ENCODE measurements at places on chromosomes 16 and 17.

DNA sequence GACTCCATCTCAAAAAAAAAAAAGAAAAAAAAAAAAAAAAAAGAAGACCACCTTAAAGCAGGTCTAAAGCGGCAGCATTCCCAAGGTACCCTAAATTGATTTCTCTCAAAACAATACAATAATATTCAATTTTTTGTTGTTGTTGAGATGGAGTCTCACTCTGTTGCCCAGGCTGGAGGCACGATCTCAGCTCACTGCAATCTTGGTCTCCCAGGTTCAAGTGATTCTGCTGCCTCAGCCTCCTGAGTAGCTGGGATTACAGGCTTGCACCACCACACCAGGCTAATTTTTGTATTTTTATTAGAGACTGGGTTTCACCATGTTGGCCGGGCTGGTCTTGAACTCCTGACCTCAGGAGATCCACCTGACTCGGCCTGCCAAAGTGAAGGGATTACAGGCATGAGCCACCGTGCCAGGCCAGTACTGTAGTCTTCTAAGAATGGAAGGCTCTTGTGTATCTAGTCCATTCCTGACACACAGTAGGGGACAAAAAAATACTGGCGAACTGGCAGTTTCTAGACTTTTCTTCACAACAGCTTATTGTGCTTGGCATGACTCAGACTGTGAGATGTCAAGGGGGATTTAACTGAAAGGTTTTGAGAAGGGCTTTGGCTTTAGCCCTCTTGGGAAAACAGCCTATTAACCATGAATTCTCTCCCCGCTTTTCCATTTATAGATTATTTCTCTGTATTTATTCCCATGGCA lies 17.3 kb downstream of the CDR2 start:
- H3K27ac ChIP-seq, result no peak overlapping the region
- H3K27me3 ChIP-seq, result no peaks in the 10 kb centered on the region
- DNase-seq, result no peak
- H3K4me3 ChIP-seq, result no peak overlapping the region
- H3K4me1 ChIP-seq, result peaks cover 20% of the 10 kb centered on the region
- H3K36me3 ChIP-seq, result peaks cover 9% of the 10 kb centered on the region

DNA sequence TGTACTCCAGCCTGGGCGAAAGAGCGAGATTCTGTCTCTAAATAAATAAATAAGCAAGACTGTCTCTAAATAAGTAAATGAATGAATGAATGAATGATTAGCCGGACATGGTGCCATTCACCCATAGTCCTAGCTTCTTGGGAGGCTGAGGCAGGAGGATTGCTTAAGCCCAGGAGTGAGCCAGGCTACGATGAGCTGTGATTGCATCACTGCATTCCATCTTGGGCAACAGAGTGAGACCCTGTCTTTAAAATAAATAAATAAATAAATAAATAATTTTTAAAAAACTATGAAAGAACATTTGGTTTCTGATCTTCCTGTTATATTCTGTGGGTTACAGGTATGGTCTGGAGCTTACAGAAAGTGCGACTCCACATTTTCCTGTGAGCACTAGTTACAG lies 65.0 kb downstream of the C17orf58 start:
- H3K4me3 ChIP-seq, result no peak overlapping the region
- peaks cover 22% of the 10 kb centered on the region for H3K36me3 ChIP-seq
- no peaks in the 10 kb centered on the region for H3K4me1 ChIP-seq
- H3K27ac ChIP-seq, result no peak overlapping the region
- DNase-seq, result no peak

DNA sequence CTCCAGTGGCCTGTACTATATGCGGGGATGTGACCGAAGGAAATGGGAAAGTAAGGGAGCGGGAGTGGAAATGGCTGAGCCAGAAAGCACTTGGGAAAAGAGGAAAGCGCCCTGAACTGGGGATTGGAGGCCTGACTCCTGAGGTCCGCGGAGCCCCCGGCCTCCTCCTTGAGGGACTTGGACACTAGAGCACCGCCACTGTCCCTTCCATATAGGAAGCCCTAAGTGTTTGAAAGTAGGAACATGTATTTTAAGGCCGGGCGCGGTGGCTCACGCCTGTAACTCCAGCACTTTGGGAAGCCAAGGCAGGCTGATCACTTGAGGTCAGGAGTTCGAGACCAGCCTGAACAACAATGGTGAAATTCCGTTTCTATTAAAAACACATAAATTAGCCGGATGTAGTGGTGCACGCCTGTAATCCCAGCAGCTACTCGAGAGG lies 530 bp upstream of the ZDHHC7 start:
- no peak for DNase-seq
- H3K36me3 ChIP-seq, result no peaks in the 10 kb centered on the region
- H3K4me3 ChIP-seq, result peak overlapping the region; percentile 84
- H3K27ac ChIP-seq, result peak overlapping the region; percentile 97
- no peaks in the 10 kb centered on the region for H3K27me3 ChIP-seq

DNA sequence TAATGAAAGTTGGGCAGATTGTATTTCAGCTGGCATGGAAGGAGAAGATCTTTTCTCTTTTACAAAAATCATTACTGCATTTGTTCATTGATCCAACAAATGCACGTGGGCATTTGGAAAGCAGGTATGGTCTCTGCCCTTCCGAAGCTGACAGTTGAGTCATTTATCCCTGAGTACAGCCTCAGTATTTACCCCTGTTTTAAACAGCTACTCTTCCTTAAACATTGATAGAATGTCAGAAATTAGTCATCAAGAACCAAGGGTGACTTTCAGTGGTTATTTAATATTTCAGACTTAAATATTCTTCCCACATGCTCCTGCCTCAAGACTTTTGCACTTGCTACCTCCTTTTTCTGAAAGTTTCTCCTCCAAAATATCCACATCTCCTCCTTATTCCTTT lies 226.7 kb upstream of the HSBP1 start:
- H3K4me3 ChIP-seq, result no peak overlapping the region
- H3K36me3 ChIP-seq, result no peaks in the 10 kb centered on the region
- H3K4me1 ChIP-seq, result peaks cover 2% of the 10 kb centered on the region
- no peak for DNase-seq
- peaks cover 9% of the 10 kb centered on the region for H3K27me3 ChIP-seq

DNA sequence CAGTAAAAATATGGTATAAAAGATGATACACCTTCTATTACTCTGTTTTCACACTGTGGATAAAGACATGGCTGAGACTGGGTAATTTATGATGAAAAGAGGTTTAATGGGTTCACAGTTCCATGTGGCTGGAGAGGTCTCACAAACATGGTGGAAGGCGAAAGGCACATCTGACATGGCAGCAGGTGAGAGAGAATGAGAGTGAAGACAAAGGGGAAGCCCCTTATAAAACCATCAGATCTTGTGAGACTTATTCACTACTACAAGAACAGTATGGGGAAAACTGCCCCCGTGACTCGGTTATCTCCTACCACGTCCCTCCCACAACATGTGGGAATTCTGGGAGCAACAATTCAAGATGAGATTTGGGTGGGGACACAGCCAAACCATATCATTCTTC lies 45.6 kb downstream of the TBC1D26 start:
- H3K27ac ChIP-seq, result no peak overlapping the region
- H3K4me3 ChIP-seq, result no peak overlapping the region
- peaks cover 1% of the 10 kb centered on the region for H3K36me3 ChIP-seq
- H3K27me3 ChIP-seq, result no peaks in the 10 kb centered on the region
- DNase-seq, result no peak
- H3K4me1 ChIP-seq, result no peaks in the 10 kb centered on the region

DNA sequence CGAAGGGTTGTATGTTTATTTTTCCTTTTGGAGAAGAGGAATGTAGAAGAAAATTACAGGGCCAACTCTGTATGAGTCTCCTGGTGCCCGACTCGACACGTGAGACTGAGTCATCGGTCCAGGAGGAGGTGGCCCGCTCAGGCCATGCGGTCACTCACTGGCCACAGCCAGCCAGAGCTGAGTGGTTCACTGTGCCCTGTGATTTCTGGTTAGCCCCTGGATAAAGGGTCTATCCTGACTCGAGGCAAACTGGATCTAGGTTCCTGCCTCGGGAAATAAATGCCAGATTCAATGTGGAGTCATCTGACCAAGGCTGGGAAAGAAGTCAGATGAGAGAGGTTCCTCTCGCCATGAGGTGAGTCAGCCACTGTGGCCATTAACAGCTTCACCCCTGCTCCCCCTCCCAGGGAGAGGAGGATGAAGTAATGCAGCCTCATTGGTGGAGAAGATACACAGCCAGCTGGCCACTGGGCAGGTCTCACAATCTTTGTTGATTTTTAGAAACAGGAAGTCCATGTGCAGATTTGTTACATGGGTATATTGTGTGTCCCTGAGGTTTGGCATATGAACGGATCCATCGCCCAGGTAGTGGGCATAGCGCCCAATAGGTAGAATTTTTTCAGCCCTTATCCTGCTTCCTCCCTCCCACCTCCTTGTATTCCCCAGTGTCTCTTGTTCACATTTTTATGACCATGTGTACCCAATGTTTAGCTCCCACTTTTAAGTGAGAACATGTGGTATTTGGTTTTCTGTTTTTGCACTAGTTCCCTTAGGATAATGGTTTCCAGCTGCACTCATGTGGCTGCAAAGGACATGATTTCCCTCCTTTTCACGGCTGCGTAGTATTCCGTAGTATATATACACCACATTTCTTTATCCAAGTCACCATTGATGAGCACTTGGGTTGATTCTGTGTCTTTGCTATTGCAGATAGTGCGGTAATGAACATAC lies 21.7 kb upstream of the USP36 start:
- peaks cover 11% of the 10 kb centered on the region for H3K36me3 ChIP-seq
- DNase-seq, result no peak
- H3K27ac ChIP-seq, result peak overlapping the region; percentile 21
- no peaks in the 10 kb centered on the region for H3K27me3 ChIP-seq

DNA sequence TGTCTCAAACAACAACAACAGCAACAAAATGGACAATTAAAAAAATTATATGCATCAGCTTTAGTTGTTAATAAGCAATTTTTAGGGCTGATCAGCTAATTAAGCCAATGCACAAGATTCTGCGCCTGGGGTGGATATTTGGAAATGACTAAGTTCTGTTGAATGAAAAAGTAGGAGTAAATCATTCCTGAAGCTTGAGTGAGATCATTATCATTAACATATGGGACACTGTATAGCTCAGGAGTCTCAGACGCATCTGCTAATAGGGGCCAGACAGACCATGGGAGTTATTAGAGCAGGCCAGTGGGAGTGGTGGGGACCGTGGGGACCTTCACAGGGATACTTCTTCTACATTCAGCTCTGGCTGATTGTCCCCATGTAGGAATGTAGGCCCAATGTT lies 22.8 kb downstream of the IRX5 start:
- DNase-seq, result no peak
- H3K4me3 ChIP-seq, result no peak overlapping the region
- H3K27me3 ChIP-seq, result peaks cover 29% of the 10 kb centered on the region

DNA sequence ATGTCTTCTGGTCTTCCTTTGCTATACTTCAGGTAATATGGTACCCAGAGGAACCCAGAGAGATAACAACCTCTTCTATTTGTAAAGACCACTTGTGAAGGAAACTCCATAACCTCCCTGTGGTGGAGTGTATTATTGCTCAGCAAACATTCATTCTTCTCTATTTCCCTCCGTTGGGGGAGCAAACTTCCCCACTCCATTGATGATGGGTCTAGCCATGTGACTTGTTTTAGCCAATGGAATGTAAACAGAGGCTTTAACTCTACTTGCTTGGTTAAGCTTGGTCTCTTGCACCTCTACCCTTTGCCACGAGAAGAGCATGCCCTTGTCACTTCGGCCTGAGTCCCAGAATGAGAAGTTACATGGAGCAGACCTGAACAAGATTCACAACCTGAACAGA lies 30.0 kb upstream of the SKAP1 start:
- H3K36me3 ChIP-seq, result no peaks in the 10 kb centered on the region
- no peak overlapping the region for H3K4me3 ChIP-seq
- H3K27ac ChIP-seq, result no peak overlapping the region
- peaks cover 12% of the 10 kb centered on the region for H3K4me1 ChIP-seq

GRCh38 chr16:23862556-23862955 lies 26.8 kb downstream of the PRKCB start:
- no peak overlapping the region for H3K27ac ChIP-seq
- DNase-seq, result no peak
- H3K27me3 ChIP-seq, result peaks cover 78% of the 10 kb centered on the region
- no peaks in the 10 kb centered on the region for H3K36me3 ChIP-seq
- no peak overlapping the region for H3K4me3 ChIP-seq
- H3K4me1 ChIP-seq, result no peaks in the 10 kb centered on the region

DNA sequence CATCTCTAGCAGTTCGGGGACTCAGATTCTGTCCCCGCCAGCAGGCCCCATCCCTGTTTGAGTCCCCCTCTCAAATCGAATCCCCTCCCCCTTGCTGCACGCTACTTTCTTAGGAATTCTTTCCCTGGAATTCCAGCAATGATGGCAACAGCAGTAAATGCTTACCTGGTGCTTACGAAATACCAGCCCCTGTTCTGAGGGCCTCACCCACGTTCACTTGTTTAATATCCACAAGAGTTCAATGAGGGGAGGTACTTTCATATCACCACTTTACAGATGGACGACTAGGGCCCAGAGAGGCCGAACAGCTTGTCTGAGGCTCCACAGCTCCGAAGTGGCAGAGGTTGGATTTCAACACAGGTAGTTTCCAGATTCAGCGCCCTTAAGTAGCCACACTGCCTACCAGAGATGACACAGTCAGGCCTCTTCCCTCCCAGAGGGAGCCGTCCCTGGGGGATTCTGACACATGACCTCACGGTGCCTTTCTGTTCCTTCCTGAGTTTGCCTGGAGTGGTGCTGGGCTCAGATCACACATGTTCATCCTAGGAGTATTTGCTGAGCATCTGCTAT lies 120.7 kb upstream of the GSE1 start:
- H3K27me3 ChIP-seq, result peaks cover 10% of the 10 kb centered on the region
- peak overlapping the region; percentile 41 for H3K27ac ChIP-seq

DNA sequence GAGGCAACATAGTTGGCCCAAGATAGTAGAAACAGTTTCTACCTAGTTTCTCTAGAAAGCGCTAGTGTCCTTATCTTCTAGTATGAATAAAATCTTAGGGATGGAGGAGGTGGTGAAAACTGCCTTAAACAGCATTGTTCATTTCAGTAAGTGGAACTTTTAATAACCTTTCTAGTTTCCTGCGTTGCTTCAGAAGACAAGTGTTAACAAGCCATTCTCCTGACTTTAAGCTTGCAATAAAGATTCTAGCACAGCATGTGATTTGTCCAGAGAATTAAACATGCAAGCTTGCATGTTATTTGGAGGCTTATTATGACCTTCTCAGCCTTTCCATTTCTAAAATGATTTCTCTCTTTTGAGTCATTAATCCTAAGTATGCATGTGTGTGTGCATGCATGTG lies 72.3 kb downstream of the TANGO6 start:
- H3K4me3 ChIP-seq, result no peak overlapping the region
- H3K4me1 ChIP-seq, result no peaks in the 10 kb centered on the region
- H3K36me3 ChIP-seq, result no peaks in the 10 kb centered on the region
- no peak for DNase-seq

DNA sequence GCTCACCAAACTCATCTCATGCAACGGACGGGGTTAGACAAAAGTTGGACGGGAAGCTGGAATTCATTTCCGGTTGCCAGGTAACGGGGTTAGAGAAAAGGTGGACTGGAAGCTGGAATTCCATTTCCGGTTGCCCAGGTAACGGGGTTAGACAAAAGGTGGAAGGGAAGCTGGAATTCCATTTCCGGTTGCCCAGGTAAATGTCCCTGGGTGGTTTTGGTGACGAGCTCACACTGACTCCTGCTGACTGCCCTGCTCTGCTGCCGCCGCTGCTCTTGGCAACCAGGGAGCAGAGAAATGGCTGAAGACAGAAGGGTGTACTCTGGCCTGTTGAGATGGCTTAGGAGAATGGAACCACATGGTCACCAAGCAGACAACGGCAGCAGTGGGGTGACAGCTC lies 170.3 kb upstream of the RPH3AL start:
- DNase-seq, result no peak
- peaks cover 20% of the 10 kb centered on the region for H3K36me3 ChIP-seq
- H3K4me3 ChIP-seq, result no peak overlapping the region

GRCh38 chr17:80879723-80880647 lies 111.7 kb upstream of the CHMP6 start:
- no peaks in the 10 kb centered on the region for H3K27me3 ChIP-seq
- no peak overlapping the region for H3K27ac ChIP-seq
- no peak for DNase-seq
- H3K4me3 ChIP-seq, result no peak overlapping the region

Measured in progenitor cell of endocrine pancreas (in vitro differentiated cells).